ENCODE measurements at places on chromosomes 3 and 15. TPM values are rescaled to one million over a fixed set of nuclear protein-coding genes. Genes with fewer than 3 reads are reported as not detected.

GRCh38 chr3:110478377-110479054 is 593.1 kb upstream of the NECTIN3 start:
- H3K4me1 ChIP-seq = peaks cover 8% of the 10 kb centered on the region
- H3K36me3 ChIP-seq = no peaks in the 10 kb centered on the region
- H3K4me3 ChIP-seq = no peak overlapping the region
- DNase-seq = no peak
- H3K27me3 ChIP-seq = no peaks in the 10 kb centered on the region
- H3K27ac ChIP-seq = no peak overlapping the region

DNA sequence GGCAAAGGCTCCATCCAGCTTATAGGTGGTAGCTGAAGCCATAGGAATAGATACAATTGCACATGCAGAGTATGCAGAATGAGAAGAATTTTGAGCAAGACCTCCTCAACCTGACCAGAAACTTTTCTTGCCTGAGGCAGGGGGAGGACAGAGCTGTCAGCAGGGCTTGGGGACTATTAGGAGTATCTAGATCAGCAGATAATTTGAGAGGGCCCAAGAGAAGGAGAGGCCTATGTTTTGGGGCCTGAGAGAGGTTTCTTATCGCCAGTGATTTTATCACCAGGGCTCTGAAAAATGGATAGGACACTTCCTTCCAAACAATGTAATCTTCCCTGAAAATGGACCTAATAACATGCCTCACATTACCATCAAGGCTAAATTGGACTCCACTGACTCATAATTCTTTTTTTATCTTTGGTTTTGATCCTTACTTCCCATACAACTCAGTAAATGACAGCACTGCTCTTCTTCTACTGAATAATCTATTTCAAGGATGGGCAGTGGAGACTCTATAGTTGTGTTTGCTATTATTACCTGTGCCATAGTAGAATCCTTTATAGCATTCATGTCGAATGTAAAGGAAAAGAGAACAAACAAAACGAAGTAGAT is 15.8 kb upstream of the RAMAC start:
- no peak overlapping the region for H3K4me3 ChIP-seq
- no peak for DNase-seq
- peaks cover 6% of the 10 kb centered on the region for H3K4me1 ChIP-seq
- H3K36me3 ChIP-seq = no peaks in the 10 kb centered on the region

GRCh38 chr15:91864664-91865063 is 11.2 kb downstream of the SLCO3A1 start:
- H3K36me3 ChIP-seq = no peaks in the 10 kb centered on the region
- no peak overlapping the region for H3K4me3 ChIP-seq
- DNase-seq = no peak
- peak overlapping the region; percentile 85 for H3K27ac ChIP-seq

- no peaks in the 10 kb centered on the region for H3K36me3 ChIP-seq
- no peaks in the 10 kb centered on the region for H3K4me1 ChIP-seq
- no peak overlapping the region for H3K27ac ChIP-seq
- DNase-seq = peak; percentile 25
- no peak overlapping the region for H3K4me3 ChIP-seq
- no peaks in the 10 kb centered on the region for H3K27me3 ChIP-seq
These were observed 203.5 kb downstream of the RSRC1 start for GRCh38 chr3:158313338-158313927.

DNA sequence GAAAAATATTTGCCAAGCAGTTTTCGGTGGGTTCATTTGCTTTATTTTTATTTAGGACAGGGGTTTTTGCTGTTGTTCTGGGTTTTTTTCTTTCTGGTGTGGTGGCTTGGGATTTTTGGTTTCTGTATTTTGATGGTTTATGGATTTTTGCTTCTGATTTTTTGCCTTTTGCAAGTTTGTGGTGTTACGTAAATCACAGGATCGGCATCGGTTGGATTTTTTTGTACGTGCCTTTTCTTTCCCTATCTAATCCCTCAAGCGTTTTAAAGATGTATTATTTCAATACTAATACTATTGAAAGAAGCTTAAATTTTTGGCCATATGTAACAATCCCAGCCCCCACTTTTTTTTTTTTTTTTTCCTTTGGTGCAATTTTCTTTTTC is 782 bp upstream of the BCL6 start:
- peak overlapping the region; percentile 100 for H3K27ac ChIP-seq
- H3K36me3 ChIP-seq = peaks cover 8% of the 10 kb centered on the region
- peak overlapping the region; percentile 97 for H3K4me3 ChIP-seq
- no peak for DNase-seq

- H3K36me3 ChIP-seq = no peaks in the 10 kb centered on the region
- no peak overlapping the region for H3K27ac ChIP-seq
- DNase-seq = no peak
- peaks cover 6% of the 10 kb centered on the region for H3K4me1 ChIP-seq
These were observed 96.3 kb upstream of the SLC6A6 start for GRCh38 chr3:14306142-14306541.

FRMD5 gene
- total RNA-seq = 1.7 TPM

TMEM158 gene
- total RNA-seq = 40.5 TPM
